ENCODE measurements at places on chromosomes 5 and 9. TPM values are rescaled to one million over a fixed set of nuclear protein-coding genes. Genes with fewer than 3 reads are reported as not detected.

- H3K4me3 ChIP-seq = no peak overlapping the region
- H3K27me3 ChIP-seq = no peaks in the 10 kb centered on the region
- no peak for DNase-seq
- H3K36me3 ChIP-seq = peaks cover 56% of the 10 kb centered on the region
Observed at GRCh38 chr9:131234799-131235479, 41.4 kb downstream of the FAM78A start.

DNA sequence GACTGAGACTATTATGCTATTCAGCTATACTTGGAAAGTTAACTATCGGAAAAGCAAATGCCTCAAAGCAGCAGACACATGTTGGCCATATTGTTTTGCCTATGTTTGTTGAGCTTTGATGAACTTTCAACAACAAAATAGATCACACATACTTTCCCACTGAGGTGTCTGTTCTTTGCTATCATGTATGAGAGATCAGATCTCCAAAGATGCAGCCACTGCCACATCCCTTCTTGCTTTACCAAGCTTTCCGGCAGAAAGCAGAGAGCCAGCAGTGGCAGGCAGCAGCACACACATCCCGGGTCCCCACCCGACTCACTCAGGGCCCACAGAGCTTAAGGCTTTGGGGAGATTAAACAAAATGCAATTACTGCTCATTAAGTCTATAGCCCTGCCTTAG lies 18.8 kb downstream of the ZBTB5 start:
- H3K27ac ChIP-seq = no peak overlapping the region
- H3K4me1 ChIP-seq = peaks cover under 1% of the 10 kb centered on the region
- H3K27me3 ChIP-seq = no peaks in the 10 kb centered on the region

GRCh38 chr9:130498298-130498917 lies 53.6 kb downstream of the ASS1 start:
- no peaks in the 10 kb centered on the region for H3K27me3 ChIP-seq
- no peak overlapping the region for H3K27ac ChIP-seq
- no peak overlapping the region for H3K4me3 ChIP-seq

GRCh38 chr5:132455614-132456115 lies 34.9 kb downstream of the IRF1 start:
- H3K4me3 ChIP-seq = no peak overlapping the region
- no peak for DNase-seq
- peaks cover 46% of the 10 kb centered on the region for H3K4me1 ChIP-seq
- no peaks in the 10 kb centered on the region for H3K27me3 ChIP-seq
- H3K27ac ChIP-seq = peak overlapping the region; percentile 72

DNA sequence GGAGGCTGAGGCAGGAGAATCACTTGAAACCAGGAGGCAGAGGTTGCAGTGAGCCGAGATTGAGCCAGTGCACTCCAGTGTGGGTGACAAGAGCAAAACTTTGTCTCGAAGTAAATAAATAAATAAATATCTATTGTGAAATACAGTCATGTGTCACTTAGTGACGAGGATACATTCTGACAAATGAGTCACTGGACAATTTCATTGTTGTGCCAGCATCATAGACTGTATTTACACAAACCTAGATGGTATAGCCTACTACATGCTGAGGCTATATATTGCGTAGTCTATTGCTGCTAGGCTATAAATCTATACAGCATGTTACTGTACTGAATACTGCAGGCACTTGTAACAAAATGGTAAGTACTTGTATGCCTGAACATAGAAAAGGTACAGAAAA lies 61.1 kb upstream of the CCL21 start:
- no peaks in the 10 kb centered on the region for H3K4me1 ChIP-seq
- DNase-seq = no peak
- H3K27me3 ChIP-seq = peaks cover 3% of the 10 kb centered on the region
- H3K4me3 ChIP-seq = no peak overlapping the region
- no peaks in the 10 kb centered on the region for H3K36me3 ChIP-seq

The ABITRAM gene
- 11.4 TPM for total RNA-seq

DNA sequence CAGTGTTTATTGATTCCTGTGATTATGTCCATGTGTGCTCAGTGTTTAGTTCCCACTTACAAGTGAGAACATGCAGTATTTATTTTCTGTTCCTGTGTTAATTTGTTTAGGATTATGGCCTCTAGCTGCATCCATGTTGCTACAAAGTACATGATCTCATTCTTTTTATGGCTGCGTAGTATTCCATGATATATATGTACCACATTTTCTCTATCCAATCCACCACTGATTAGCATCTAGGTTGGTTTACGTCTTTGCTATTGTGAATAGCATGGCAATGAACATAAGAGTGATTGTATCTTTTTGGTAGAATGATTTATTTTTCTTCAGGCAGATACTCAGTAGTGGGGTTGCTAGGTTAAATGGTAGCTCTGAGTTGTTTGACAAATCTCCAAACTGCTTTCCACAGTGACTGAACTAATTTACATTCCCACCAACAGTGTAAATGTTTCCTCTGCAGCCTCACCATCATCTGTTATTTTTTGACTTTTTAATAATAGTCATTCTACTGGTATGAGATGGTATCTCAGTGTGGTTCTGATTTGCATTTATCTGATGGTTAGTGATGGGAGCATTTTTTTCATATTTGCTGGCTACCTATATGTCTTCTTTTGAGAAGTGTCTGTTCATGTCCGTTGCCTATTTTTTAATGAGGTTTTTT lies 47.5 kb upstream of the ELL2 start:
- no peak for DNase-seq
- H3K27ac ChIP-seq = no peak overlapping the region
- H3K27me3 ChIP-seq = no peaks in the 10 kb centered on the region
- no peaks in the 10 kb centered on the region for H3K36me3 ChIP-seq
- no peaks in the 10 kb centered on the region for H3K4me1 ChIP-seq

The TRAF1 gene
- 5.5 TPM for total RNA-seq

GRCh38 chr5:150502106-150502505 lies 5.8 kb upstream of the NDST1 start:
- H3K27me3 ChIP-seq = no peaks in the 10 kb centered on the region
- H3K4me3 ChIP-seq = no peak overlapping the region
- peaks cover 100% of the 10 kb centered on the region for H3K4me1 ChIP-seq
- no peak for DNase-seq
- peak overlapping the region; percentile 79 for H3K27ac ChIP-seq

- H3K27me3 ChIP-seq = no peaks in the 10 kb centered on the region
- no peaks in the 10 kb centered on the region for H3K36me3 ChIP-seq
- peaks cover 24% of the 10 kb centered on the region for H3K4me1 ChIP-seq
- DNase-seq = no peak
Observed at GRCh38 chr9:113882181-113882580, 6.1 kb downstream of the ZNF618 start.

The LHX3 gene
- not detected for total RNA-seq

GRCh38 chr5:103254921-103255320 lies 3.6 kb upstream of the MACIR start:
- no peaks in the 10 kb centered on the region for H3K36me3 ChIP-seq
- no peak overlapping the region for H3K4me3 ChIP-seq
- H3K27me3 ChIP-seq = no peaks in the 10 kb centered on the region
- peaks cover 4% of the 10 kb centered on the region for H3K4me1 ChIP-seq
- H3K27ac ChIP-seq = no peak overlapping the region

The PCDHGC5 gene
- total RNA-seq = 1.9 TPM

DNA sequence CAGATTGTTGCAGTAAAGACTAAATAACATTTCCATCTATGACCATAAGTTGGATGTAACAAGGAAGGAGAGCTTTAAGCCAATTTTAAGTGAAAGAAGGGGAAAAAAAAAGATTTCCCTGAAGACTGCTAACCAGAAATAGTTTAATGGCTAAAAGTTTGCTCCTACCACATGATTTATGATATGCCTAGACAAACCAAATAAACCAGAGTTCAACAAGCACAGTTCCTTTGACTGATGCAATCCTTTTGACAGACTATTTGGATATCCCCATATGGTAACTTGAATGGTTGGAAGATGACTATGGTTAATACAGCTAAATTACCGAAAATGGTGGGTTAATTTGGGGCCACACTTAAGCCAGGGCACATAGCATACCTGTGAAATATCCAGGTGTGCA lies 338.5 kb downstream of the CETN3 start:
- no peaks in the 10 kb centered on the region for H3K27me3 ChIP-seq
- H3K27ac ChIP-seq = no peak overlapping the region
- no peak overlapping the region for H3K4me3 ChIP-seq
- no peaks in the 10 kb centered on the region for H3K4me1 ChIP-seq
- no peak for DNase-seq
- H3K36me3 ChIP-seq = no peaks in the 10 kb centered on the region

- no peaks in the 10 kb centered on the region for H3K27me3 ChIP-seq
- H3K4me3 ChIP-seq = no peak overlapping the region
- H3K27ac ChIP-seq = no peak overlapping the region
- DNase-seq = peak; percentile 58
Observed at GRCh38 chr5:141084487-141084989, 9.9 kb upstream of the PCDHB2 start.

The SNCB gene
- 0.78 TPM for total RNA-seq

The PLPP7 gene
- total RNA-seq = 11.8 TPM

DNA sequence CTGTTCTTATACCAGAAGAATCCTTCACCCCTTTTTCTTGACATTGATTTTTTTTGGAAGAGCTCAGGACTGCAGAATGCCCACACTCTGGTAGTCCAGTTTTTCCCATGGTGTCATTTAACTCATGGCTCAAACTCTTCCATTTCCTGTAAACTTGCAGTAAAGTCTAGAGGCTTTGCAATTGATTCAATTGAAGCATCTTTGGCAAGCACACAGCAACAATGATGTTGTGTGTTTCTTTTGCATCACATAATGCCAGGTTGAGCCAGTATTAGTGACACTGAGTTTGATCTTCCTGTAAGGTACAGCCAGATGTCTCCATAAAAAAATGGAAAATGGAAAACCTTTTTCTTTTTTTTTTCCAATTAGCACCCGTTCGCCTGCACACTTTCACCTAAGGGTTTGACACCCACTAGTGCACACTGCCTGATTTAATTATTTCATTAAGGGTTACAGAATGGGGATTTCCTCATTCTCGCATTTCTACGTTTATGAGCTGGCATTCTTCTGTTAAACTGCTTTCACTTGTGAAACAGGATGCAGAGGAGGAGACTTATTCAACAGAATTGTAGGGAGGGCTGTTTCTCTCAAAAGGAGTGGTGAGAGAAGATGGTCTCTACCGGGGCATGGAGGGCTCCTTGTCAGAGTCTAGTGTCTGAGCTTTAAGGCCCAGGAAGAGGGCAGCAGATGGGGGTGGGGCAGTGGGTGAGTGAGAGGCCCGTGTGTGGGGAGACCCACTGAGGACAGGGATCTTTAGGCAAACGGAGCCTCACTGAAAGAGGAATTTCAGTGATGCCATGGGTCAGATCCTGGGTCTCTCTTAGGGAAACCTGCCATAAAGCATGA lies 2.2 kb upstream of the S1PR3 start:
- H3K36me3 ChIP-seq = no peaks in the 10 kb centered on the region
- H3K4me1 ChIP-seq = peaks cover 8% of the 10 kb centered on the region
- H3K27ac ChIP-seq = no peak overlapping the region

The PIP5K1B gene
- 9.9 TPM for total RNA-seq

The GABRA1 gene
- not detected for total RNA-seq

- DNase-seq = no peak
- no peaks in the 10 kb centered on the region for H3K27me3 ChIP-seq
- peaks cover 18% of the 10 kb centered on the region for H3K36me3 ChIP-seq
Observed at GRCh38 chr9:26983340-26983739, 22.1 kb downstream of the LRRC19 start.

GRCh38 chr9:1217076-1217475 lies 166.9 kb downstream of the DMRT2 start:
- no peak for DNase-seq
- H3K36me3 ChIP-seq = no peaks in the 10 kb centered on the region
- no peaks in the 10 kb centered on the region for H3K27me3 ChIP-seq

DNA sequence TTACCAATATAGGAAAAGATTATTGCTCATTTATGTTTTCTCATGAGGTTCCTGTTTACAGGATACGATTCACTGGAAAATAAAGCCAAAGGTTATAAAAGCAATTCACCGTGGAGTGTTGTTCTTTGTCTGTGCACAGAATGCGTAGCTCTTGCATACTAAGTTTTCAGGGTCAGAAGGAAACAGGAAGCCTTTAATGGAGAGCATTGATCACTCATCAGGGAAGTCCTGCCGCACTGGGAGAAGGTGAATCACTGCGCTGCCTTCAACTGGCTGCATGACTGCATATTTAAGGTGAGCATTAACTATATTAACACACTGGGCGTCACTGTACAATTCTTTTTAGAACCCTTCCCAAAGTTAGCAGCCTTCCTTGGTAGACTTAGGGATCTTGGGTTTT lies 74.1 kb upstream of the SYK start:
- H3K4me1 ChIP-seq = no peaks in the 10 kb centered on the region
- H3K27me3 ChIP-seq = no peaks in the 10 kb centered on the region
- no peaks in the 10 kb centered on the region for H3K36me3 ChIP-seq
- no peak overlapping the region for H3K4me3 ChIP-seq
- H3K27ac ChIP-seq = no peak overlapping the region
- no peak for DNase-seq

DNA sequence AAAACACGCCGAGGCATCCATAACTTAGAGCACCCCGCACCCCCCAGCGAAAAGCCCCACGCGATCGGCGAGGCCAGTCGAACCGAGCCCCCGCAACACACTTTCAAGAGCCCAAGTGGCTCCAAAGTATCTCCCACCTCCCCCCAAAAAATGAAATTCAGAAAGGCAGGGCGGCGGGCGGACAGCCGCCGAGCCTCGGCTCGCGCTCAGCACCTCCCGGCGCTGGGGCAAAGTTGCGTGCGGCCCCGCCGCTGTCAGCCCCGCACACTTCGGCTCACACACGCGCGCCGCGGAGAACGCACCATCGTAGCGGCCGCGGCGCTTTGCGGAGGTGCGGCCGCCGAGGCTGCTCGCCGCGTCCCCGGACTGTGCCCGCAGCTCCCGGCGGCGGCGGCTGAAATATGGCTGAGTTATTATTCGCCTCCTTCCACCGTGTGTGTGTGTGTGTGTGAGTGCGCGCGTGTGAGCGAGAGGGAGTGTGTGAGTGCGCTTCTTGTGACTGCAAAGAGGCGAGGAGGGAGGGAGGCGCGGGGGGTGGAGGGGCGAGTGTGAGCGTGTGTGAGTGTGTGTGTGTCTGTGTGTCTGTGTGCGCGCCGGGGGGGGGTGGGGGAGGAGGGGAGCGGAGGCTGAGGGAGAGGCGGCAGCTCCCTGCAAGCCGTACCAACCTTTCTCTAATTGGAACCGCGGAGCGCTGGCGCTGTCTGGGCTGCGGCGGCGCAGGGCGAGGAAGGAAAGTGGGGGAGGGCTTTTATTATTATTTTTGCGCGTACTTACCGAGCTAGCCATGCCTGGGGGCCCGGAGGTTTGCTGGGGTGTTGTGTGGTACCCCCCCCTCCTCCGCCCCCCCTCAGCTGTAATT lies 599 bp downstream of the MLLT3 start:
- peak overlapping the region; percentile 91 for H3K27ac ChIP-seq
- no peaks in the 10 kb centered on the region for H3K36me3 ChIP-seq
- H3K4me1 ChIP-seq = peaks cover 14% of the 10 kb centered on the region
- H3K27me3 ChIP-seq = no peaks in the 10 kb centered on the region
- DNase-seq = peak; percentile 88

GRCh38 chr5:133227082-133227481 lies 175.3 kb downstream of the HSPA4 start:
- no peak overlapping the region for H3K4me3 ChIP-seq
- DNase-seq = no peak
- H3K27me3 ChIP-seq = no peaks in the 10 kb centered on the region
- H3K27ac ChIP-seq = no peak overlapping the region
- no peaks in the 10 kb centered on the region for H3K36me3 ChIP-seq

All from adrenal gland (tissue), 19 donors.